ENCODE measurements at places on chromosomes 13 and 19.

DNA sequence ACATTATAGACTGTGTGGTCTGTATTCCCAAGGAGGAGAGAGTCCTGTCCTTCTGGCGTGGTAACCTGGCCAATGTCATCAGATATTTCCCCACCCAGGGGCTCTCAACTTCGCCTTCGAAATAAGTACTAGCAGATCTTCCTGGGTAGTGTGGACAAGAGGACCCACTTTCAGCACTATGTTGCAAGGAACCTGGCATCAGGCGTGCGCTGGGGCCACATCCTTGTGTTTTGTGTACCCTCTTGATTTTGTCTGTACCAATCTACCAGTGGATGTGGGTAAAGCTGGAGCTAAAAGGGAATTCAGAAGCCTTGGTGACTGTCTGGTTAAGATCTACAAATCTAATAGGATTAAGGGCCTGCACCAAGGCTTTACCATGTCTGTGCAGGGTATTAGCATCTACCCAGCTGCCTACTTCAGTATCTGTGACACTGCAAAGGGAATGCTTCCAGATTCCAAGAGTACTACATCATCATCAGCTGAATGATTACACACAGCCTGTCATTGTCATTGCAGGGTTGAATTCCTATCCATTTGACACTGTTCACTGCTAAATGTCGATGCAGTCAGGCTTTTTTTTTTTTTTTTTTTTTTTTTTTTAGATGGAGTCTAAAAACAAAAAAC lies 148.0 kb downstream of the PRR20E start:
- no peak for DNase-seq

- DNase-seq: no peak
Observed at GRCh38 chr13:110407531-110407930, 100.4 kb downstream of the COL4A2 start.

- DNase-seq: no peak
Observed at GRCh38 chr13:33174931-33175330, 110.6 kb downstream of the STARD13 start.

- DNase-seq: no peak
Observed at GRCh38 chr13:71613066-71613745, 253.8 kb downstream of the DACH1 start.

GRCh38 chr19:20233105-20233504 lies 66.1 kb downstream of the ZNF486 start:
- DNase-seq: no peak

- no peak for DNase-seq
Observed at GRCh38 chr19:30406220-30407067, 34.3 kb downstream of the ZNF536 start.

DNA sequence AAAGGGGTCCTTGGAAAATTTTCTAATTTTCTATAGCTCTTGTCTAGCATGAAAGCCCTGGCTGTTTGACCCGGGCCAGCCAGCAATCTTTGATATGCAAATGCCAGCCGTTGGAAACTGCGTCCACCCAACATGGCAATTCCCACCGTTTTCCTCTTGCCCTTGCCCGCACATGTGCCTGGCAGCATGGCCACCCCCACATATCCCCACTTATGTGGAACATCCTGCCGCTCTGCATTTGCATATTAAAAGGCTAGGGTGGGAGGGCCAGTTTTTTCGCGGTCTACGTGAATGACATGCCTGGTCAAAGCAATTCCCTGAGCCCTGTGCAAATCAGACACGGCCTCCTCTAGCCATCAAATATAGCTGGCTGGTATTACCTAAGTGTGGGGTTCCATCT lies 110.3 kb upstream of the TDRD3 start:
- DNase-seq: no peak

- no peak for DNase-seq
Observed at GRCh38 chr19:54312436-54313377, at the start of gene LILRA5. Gene LILRA5 (minus strand): TSS chr19:54313166. CDS start chr19:54313019, 147 bp downstream.

DNA sequence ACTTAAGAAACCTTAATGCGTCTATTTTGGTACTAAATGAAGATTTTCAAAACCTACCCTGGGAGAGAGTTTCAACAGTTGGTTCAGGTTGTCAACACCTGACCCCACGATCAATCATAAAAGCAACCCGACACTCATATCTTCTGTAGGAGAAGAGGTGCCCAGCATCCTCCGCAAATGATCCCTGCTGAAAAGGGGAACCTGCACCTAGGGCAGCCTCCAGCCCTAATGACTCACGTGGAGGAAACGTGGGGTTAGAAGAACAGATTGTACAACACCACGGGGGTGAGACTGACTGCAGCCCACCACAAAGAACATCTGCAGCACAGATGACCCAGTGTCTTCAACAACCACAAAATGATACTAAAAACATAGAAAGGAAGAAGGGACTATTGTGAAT lies 116.3 kb downstream of the RAB20 start:
- peak; percentile 74 for DNase-seq

GRCh38 chr13:63636316-63636993 lies 2220.8 kb upstream of the PCDH20 start:
- DNase-seq: no peak

- DNase-seq: peak; percentile 11
Observed at GRCh38 chr13:35388441-35389355, 87.8 kb downstream of the MAB21L1 start.

- no peak for DNase-seq
Observed at GRCh38 chr13:25980255-25980654, 71.6 kb downstream of the SHISA2 start.

DNA sequence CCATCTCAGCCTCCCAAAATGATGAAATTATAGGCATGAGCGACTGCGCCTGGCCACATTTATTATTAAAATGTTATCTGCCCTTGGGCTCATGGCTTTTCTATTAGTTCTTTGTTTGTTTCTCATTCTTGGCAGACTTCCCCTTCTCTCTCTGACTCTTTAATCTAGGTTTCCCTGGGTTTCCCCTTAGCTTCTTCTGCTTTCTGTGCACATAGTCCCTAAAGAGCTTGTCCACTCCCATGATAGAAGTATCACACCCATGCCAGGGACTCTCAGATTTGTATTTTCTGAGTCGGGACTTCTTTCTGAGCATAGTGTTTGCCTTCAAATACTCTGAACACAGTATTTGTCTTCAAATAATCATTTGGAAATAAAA lies 38.6 kb upstream of the ITM2B start:
- no peak for DNase-seq

- DNase-seq: no peak
Observed at GRCh38 chr13:32010136-32010535, 21.4 kb upstream of the FRY start.

DNA sequence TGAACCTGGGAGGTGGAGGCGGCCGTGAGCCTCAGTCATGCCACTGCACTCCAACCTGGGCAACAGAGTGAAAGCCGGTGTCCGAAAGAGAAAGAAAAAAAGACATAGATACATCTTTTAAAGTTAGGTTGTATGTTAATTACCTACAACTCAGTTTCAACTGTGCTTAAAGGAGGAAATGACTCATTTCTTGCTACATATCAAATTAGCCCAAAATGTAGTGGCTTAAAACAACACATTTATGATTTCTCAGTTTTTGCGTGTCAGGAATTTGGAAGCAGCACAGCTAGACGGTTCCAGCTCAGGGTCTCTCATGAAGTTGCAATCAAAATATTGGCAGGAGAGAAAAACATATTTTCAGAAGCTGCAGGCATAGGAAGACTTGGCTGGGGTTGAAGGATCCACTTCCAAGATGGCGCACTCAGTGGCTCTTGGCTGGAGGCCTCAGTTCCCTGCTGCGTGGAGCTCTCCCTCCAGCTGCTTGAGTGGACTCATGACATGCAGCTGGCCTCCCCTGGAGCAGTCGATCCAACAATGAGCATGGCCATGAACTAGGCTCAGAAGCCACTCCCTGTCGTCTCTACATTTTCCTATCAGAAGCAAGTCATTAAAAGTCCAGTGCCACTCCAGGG lies 7.1 kb downstream of the LDLR start:
- peak; percentile 84 for DNase-seq

- no peak for DNase-seq
Observed at GRCh38 chr19:10548746-10549276, 5.1 kb downstream of the ATG4D start.

GRCh38 chr13:96381681-96382080 lies 291.8 kb downstream of the HS6ST3 start:
- DNase-seq: no peak

DNA sequence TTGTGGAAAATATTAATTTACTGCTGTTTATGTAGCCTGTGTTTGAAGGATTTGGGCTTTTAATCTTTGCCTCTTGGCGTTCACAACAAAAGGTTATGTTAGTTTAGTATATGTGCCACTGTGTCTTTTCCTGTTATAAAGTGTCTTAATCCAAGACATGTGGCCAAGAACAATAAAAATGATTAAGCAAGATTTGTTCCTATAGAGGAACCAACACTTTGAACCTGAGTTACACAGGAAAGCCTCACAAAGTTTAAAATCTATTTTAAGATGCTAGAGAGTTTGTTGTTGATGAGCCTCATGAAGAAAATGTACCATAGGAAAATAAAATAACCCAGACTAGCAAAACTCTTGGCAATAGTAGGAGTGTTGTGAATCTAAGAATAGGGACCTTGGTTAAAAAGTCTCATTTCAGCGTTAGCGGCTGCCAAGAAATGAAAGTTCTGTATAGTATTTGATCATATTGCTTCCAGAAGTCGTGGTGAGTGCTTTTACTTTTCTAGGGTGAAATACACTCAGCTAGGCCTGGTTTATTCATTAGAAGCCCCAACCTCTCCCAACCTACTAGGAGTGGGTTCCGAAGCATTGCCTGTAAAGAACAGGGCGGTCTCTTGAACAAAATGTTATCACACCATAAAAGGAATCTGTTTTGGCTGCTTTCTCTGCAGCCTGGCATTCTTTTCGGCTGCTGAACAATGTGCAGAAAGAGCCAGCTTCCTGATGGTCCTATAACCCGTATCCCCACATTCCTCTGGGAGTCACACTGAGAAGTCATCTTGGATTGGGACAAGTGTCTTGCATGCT lies 102.6 kb downstream of the LRCH1 start:
- no peak for DNase-seq

DNA sequence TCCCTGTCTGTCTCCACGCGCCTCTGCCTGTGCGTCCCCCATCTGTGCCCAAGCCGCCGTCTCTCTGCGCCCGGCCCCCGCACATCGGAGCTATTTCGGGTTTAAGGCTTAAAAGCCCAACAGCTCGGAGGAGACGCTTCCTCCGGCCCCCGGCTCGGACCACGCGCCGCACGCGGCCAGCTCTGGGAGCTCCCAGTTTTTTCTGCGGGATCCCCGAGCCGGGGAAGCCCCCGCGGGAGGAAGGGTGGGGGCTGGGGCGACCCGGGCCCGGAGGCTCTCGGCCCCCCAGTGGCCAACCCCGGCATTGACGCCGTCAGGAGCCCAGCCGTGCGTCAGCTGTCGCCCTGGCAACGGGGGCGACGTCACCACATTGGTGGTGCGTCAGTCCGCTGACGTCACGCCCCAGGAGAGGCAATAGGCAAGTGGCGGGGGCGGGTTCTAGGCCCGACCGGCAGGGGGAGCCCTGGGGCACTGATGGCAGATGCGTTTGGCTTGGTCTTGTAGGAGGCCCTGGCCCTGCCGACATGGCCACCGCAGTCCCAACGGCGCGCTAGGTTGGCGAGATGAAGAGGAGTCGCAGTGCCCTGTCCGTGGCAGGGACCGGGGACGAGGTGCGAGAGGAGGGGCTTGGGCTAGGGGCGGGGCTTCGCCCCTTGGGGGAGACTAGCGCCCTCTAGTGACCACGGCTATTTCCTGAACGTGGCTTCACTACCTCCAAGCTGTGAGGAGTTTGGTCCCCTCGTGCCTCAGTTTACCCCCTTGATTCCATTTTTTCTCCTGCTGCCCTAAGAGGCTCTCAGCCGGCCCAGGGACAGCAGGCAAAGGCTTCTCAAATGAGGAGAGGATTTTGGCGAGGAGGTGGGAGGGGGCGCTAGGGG lies 3.7 kb upstream of the PDE4A start:
- peak; percentile 61 for DNase-seq

DNA sequence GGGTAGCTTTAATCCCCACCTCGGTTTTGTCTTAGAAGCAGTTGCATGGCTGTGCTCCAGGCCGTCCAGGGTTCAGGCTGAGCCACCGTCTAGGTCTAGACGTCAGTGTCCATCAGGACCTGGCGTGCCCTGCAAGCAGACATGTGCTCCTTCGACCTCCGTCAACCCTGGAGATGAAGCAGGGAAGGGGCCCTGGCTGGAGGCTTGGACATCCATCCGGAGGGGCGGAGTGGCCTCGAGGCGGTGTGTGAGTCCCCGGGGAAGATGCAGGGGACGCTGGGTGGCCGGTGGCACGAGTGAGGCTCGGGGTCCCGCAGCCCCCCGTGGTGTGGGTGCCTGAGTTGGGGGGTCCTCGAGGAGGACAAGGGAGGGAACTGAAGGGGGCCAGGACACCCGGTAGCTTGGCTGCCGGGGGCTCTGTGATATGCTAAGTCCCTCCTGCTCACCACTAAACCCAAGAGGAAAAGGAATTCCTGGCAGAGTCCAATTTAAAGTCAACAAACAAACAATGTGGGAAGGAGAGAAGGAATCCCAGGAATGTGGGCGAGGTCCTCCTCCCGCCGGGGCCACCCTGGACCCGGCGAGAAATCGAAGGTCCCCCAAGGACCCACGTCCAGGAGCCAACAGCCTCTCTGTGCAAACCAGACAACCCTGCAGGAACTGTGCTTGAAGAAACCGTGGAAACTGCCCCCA lies 14.9 kb upstream of the PTBP1 start:
- no peak for DNase-seq

GRCh38 chr19:48006762-48007161 lies 12.3 kb downstream of the ELSPBP1 start:
- DNase-seq: no peak

DNA sequence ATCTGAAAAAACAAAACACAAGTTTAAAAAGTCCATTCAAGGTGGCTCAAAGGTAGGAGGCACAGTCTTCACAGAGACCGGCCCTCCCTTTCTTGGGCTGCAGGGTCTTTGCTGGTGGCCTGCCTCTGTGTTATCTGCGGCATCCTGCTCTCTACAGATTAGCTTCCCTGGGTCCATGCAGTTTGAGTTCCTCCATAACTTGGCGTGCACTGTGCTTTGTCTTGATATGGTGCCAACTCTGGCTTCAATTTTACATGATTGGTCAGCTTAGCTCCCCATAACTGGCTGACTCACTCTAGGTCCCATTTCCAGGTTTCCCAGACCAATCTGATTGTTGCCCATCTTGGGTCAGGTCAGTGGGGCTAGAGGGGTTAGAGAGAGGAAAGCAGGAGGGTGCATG lies 41.8 kb downstream of the TPT1 start:
- DNase-seq: no peak

- DNase-seq: no peak
Observed at GRCh38 chr13:84500016-84500415, 617.7 kb upstream of the SLITRK1 start.

GRCh38 chr19:4359627-4360000 lies 16.3 kb downstream of the MPND start:
- no peak for DNase-seq

- DNase-seq: no peak
Observed at GRCh38 chr19:11539495-11540365, 1.1 kb downstream of the CNN1 start.

DNA sequence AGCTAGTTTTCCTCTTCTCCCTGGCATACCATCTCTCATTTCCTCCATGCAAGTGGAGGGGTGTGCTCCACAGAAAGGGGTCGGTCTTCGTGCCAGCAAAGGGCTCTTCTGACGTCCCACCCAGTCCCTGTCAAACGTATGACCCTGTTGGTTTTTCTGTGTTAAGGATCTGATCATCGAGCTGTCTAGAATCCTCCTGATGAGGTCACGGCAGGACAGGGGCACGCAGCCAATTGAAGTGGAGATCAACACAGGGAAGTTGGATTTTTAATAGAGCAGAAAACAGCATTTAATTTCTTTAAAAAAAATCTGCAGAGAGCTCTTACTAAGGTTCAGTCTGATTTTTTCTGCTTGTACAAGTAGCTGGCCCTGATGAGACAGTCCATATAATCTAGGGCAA lies 339.4 kb downstream of the TEX29 start:
- DNase-seq: no peak

Measured in brain pericyte (primary cell).